ENCODE measurements at places on chromosomes 5 and 9.

- no peak for ATAC-seq
- H3K27me3 ChIP-seq, result no peaks in the 10 kb centered on the region
- no peaks in the 10 kb centered on the region for H3K36me3 ChIP-seq
- no peak overlapping the region for H3K4me3 ChIP-seq
- peaks cover 10% of the 10 kb centered on the region for H3K4me1 ChIP-seq
These were observed 376.6 kb upstream of the TUSC1 start for GRCh38 chr9:26054600-26055520.

GRCh38 chr5:158473016-158473635 lies 614.2 kb upstream of the CLINT1 start:
- H3K27me3 ChIP-seq, result no peaks in the 10 kb centered on the region
- no peak for ATAC-seq
- no peaks in the 10 kb centered on the region for H3K4me1 ChIP-seq
- no peaks in the 10 kb centered on the region for H3K36me3 ChIP-seq
- no peak overlapping the region for H3K27ac ChIP-seq

GRCh38 chr9:20351715-20352114 lies 270.6 kb downstream of the MLLT3 start:
- no peak overlapping the region for H3K4me3 ChIP-seq
- H3K27me3 ChIP-seq, result no peaks in the 10 kb centered on the region
- H3K27ac ChIP-seq, result no peak overlapping the region
- no peak for ATAC-seq
- H3K36me3 ChIP-seq, result no peaks in the 10 kb centered on the region

- H3K4me3 ChIP-seq, result no peak overlapping the region
- peaks cover 8% of the 10 kb centered on the region for H3K4me1 ChIP-seq
- H3K27ac ChIP-seq, result no peak overlapping the region
- peaks cover 73% of the 10 kb centered on the region for H3K27me3 ChIP-seq
- no peaks in the 10 kb centered on the region for H3K36me3 ChIP-seq
- no peak for ATAC-seq
These were observed 10.3 kb upstream of the LAMC3 start for GRCh38 chr9:130998597-130999244.

DNA sequence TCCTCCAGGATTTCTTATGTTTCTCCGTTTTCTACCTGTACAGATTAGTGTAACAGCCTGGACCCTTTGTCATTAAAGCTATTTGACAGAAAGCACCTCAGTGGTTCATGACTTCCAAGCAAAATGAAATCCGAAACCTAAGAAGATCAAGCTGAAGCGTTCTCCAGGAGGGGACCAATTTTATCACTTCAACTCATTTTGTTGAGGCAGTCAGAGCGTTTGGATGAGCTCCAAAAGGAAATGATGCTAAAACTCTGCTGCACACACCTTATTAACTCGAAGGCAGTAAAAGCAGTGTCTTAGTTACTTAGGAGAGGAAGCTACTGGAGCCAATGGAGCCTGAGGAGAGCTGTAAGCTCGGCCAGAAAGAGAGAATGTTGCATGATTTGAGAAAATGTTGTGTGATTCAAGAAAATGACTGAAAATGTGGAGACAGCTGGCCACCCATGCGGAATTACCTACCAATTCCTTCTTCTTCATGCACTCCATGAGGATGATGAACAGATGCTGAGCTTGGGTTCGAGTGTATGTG lies 346.7 kb upstream of the KLF9 start:
- H3K4me1 ChIP-seq, result no peaks in the 10 kb centered on the region
- no peaks in the 10 kb centered on the region for H3K27me3 ChIP-seq
- no peaks in the 10 kb centered on the region for H3K36me3 ChIP-seq

DNA sequence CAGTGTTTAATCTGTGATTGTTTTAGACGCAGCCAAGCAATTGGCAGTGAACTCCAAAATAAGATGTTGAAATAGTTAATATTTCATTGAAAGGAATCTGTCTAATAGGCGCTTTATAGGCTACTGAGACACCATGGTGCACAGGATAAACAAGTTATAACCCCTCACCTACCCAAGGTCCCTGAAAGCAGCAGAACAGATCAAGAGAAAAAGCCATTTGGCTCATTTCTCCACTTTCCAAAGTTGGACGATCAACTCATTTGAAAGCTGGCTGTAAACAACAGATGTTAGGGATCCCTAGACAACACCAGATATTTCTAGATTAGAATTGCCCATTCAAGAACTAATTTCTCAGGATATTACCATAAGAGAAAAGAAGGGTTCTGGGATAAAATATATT lies 4.9 kb downstream of the PUM3 start:
- peaks cover 32% of the 10 kb centered on the region for H3K36me3 ChIP-seq
- H3K27ac ChIP-seq, result peak overlapping the region; percentile 47
- H3K4me3 ChIP-seq, result no peak overlapping the region
- ATAC-seq, result no peak
- peaks cover 31% of the 10 kb centered on the region for H3K4me1 ChIP-seq
- H3K27me3 ChIP-seq, result no peaks in the 10 kb centered on the region

DNA sequence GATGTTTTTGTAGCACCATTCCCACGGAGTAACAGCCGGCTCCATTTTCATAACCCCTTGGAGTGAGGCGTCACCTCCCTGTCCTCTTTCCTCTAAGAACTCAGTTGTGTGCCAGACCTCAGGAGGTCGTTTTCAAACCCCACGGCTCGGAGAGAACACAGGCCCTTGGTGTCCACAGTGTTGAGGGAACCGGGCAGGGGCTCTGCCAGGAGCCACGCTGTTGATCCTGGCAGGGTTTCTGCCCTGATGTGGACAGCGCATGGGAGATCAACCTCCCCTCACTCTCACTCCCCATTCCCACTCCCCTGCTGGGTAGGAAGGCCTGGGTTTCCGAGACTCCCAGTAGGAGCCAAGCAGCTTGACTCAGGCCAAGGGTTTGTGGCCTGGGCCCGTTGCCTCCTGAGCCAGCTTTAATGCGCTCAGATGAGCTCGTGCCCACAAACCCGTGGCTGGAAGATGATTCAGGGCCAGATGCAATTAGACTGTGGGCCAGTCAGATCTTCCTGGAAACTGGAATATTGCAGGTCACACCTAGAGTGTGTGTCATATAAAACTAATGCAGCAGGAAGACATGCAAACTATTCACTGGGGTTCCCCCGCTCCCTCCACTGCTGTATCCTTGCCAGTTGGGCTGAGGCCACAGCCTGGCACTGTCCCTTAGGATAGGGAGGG lies 133.4 kb downstream of the SLC12A2 start:
- H3K27me3 ChIP-seq, result no peaks in the 10 kb centered on the region
- no peak for ATAC-seq
- H3K4me1 ChIP-seq, result peaks cover 6% of the 10 kb centered on the region
- no peak overlapping the region for H3K27ac ChIP-seq

DNA sequence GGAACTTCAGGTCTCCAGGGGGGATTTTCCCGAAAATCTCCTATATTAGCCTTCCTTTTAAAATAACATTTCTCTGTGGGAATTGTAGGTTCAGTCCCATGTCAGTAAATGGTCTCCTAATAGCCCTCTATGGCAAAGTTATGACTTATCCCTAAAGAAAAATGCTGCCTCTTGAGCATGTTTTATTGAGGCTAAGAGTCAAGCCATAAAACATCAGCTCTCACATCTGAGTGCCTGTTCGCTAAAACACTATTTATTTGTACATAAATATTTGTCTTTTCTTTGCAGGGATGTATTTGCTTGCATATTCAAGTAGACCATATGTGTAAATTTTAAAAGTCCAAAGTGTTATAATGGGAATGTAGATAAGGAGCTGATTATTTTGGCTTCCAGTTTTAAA lies 160.4 kb downstream of the PRDM6 start:
- H3K36me3 ChIP-seq, result no peaks in the 10 kb centered on the region
- no peaks in the 10 kb centered on the region for H3K4me1 ChIP-seq
- H3K27ac ChIP-seq, result no peak overlapping the region
- no peaks in the 10 kb centered on the region for H3K27me3 ChIP-seq
- no peak overlapping the region for H3K4me3 ChIP-seq

GRCh38 chr9:115234094-115234493 lies 116.1 kb upstream of the TNC start:
- peak overlapping the region; percentile 7 for H3K27ac ChIP-seq
- no peaks in the 10 kb centered on the region for H3K4me1 ChIP-seq
- no peak for ATAC-seq

DNA sequence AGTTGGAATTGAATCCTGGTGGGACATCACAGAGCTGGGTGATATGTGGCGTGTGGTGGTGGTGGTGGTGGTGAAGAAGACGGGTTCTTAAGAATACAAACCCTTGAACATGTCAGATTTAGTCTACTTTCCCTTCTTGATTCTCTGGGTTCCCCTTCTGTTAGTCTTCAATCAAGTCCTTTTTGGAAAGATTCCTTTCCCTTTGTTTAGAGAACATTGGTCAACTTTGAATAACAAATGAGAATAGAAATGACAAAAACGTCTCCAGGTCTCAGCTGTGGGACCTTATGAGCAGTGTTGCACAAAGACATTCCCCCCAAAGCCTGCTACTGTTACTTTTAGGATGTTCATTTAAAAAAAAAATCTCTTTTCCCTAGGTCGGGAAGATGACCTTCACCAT lies 46.3 kb downstream of the MAP1B start:
- H3K4me1 ChIP-seq, result peaks cover 52% of the 10 kb centered on the region
- H3K4me3 ChIP-seq, result no peak overlapping the region
- H3K27me3 ChIP-seq, result no peaks in the 10 kb centered on the region
- peak overlapping the region; percentile 89 for H3K27ac ChIP-seq
- H3K36me3 ChIP-seq, result no peaks in the 10 kb centered on the region

- ATAC-seq, result no peak
- no peaks in the 10 kb centered on the region for H3K27me3 ChIP-seq
- H3K4me3 ChIP-seq, result no peak overlapping the region
- no peaks in the 10 kb centered on the region for H3K36me3 ChIP-seq
- no peaks in the 10 kb centered on the region for H3K4me1 ChIP-seq
- H3K27ac ChIP-seq, result no peak overlapping the region
These were observed 121.6 kb downstream of the TLR4 start for GRCh38 chr9:117825609-117826347.

GRCh38 chr5:43608406-43608805 lies 5.4 kb downstream of the NNT start:
- no peaks in the 10 kb centered on the region for H3K27me3 ChIP-seq
- H3K4me1 ChIP-seq, result peaks cover 27% of the 10 kb centered on the region
- ATAC-seq, result no peak

GRCh38 chr5:315488-316209 lies 5.9 kb upstream of the AHRR start:
- no peak overlapping the region for H3K27ac ChIP-seq
- peaks cover 25% of the 10 kb centered on the region for H3K27me3 ChIP-seq
- no peak overlapping the region for H3K4me3 ChIP-seq
- H3K36me3 ChIP-seq, result no peaks in the 10 kb centered on the region

GRCh38 chr5:66415208-66415607 lies 181.0 kb upstream of the MAST4 start:
- no peaks in the 10 kb centered on the region for H3K27me3 ChIP-seq
- H3K27ac ChIP-seq, result no peak overlapping the region
- no peak for ATAC-seq
- H3K36me3 ChIP-seq, result no peaks in the 10 kb centered on the region
- H3K4me3 ChIP-seq, result no peak overlapping the region
- no peaks in the 10 kb centered on the region for H3K4me1 ChIP-seq

- no peak overlapping the region for H3K4me3 ChIP-seq
- H3K27me3 ChIP-seq, result no peaks in the 10 kb centered on the region
- ATAC-seq, result no peak
- H3K4me1 ChIP-seq, result no peaks in the 10 kb centered on the region
These were observed 210.3 kb downstream of the C9orf152 start for GRCh38 chr9:109997682-109998081.

DNA sequence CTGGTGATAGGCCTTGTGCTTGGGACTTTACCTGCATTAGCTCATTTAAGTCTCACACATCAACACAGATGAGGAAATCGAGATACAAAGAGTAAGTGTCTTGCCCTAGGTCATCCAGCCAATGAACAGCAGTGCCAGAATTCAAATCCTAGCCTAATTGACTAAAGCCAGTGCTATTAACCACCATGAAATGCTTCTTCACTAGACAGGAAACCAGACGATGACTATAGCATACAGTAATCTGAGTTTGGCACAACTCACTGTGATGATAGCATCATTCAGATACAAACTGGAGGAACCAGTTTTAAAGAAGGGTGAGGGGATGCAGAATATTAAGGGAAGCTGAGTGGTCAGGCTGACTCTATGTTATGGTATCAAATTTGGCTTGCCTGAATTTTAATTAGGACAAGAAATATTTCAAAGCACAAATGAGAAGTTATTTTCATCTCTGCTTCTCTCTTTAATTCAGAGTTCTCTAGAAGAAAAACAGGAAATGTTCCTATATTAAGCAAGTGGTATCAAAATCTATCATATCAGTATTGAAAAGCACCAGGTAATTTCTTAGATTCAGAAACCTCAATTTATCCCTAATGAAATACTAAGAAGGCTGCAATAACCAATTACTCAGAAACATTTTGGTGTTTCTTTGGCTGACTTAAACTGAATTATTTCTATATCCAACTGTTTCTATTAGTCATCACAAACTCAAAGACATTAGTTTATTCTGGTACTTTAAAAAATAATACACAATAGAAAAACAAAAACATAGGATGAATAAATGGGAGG lies 147.0 kb upstream of the RASA1 start:
- H3K27ac ChIP-seq, result no peak overlapping the region
- H3K27me3 ChIP-seq, result no peaks in the 10 kb centered on the region
- H3K4me3 ChIP-seq, result no peak overlapping the region
- no peak for ATAC-seq

DNA sequence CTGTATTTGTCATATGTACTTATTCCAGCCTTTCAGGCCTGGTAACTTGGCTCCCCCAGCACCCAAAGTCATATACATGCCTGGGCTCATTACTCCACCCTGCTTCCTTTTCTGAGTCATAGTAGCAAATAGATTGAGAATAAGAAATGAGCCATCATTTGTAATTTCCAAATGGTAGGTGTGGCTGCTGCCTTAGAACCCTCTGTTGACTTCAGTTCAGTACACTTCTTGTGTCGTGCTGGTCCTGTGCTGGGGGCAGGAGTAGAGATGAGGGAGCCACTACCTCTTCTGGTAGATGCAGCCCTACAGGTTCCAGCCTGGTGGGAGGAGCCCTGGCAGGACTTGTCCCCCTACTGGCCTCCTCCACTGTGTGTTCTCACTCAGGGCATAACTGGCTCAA lies 11.1 kb downstream of the GM2A start:
- H3K36me3 ChIP-seq, result peaks cover 5% of the 10 kb centered on the region
- H3K27ac ChIP-seq, result no peak overlapping the region
- no peak overlapping the region for H3K4me3 ChIP-seq

- H3K4me1 ChIP-seq, result no peaks in the 10 kb centered on the region
- H3K4me3 ChIP-seq, result no peak overlapping the region
- H3K27me3 ChIP-seq, result no peaks in the 10 kb centered on the region
- ATAC-seq, result no peak
These were observed 24.9 kb downstream of the MOCS2 start for GRCh38 chr5:53084546-53085255.

DNA sequence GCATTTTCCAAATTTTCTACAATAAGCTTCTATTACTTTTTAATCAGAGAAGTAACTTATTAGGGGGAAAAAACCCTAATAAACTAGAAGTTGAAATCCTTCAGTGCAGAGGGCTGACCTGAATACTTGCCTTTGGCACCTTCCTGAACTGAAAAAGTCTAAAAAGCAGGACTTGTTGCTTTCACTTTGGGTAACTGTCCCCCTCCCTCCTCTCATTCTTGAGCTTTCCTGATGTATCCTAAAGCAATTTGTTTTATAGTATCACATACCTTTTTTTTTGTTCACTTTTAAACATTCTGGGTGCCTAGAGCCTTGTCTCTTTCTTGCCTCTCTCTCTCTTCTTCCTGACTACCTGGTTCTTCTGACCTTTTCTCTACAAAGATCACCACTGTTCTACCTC lies 64.0 kb upstream of the ERBIN start:
- H3K36me3 ChIP-seq, result no peaks in the 10 kb centered on the region
- no peak overlapping the region for H3K27ac ChIP-seq
- no peak overlapping the region for H3K4me3 ChIP-seq
- no peak for ATAC-seq

Data from gastroesophageal sphincter (tissue), 4 donors.